ENCODE measurements at places on chromosomes 1 and 21.

- no peak for DNase-seq
These were observed 1652.2 kb downstream of the BRINP3 start for GRCh38 chr1:188825471-188825870.

DNA sequence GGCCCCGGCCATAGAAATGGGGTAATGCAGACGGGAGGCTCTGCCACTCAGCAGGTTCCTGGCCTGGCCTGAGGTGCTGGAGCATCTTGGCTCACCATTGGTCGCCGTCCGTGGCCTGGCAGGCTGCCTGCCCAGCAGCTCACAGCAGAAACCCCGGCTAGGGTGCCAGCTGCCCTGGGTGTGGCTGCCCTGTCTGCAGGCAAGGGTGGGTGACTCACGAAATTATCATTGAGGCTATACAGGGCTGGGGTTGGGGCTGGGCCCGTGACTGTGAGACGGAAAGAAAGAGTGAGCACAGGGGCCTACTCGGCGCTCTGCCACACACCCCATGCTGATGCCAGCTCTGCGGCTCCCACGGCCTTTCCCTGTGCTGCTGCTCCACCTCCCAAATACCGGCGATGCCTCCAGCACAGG, 8.0 kb upstream of the PKP1 start:
- no peak for DNase-seq

GRCh38 chr1:106498238-106498637, 558.2 kb upstream of the PRMT6 start:
- DNase-seq: no peak

DNA sequence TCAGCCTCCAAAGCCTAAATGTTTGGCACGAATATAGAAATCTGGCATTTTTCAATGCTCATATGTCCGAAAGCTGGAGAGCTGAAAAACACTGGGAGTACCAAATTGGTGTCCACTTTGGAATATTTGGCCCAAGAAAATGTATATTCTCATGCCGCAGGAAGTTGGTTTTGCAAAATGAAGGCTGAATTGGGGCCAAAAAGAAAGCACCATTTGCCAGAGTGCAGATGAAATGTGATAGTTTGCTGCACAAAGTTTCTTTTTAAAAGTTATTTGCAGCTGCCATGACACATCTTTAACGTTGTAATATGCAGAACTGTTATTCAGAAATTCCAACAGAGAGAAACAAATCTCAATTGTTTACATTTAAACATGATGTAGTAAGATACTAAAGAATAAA, 124.2 kb upstream of the LYPLAL1 start:
- no peak for DNase-seq

- DNase-seq: no peak
These were observed 68.1 kb downstream of the RHOU start for GRCh38 chr1:228803421-228803820.

DNA sequence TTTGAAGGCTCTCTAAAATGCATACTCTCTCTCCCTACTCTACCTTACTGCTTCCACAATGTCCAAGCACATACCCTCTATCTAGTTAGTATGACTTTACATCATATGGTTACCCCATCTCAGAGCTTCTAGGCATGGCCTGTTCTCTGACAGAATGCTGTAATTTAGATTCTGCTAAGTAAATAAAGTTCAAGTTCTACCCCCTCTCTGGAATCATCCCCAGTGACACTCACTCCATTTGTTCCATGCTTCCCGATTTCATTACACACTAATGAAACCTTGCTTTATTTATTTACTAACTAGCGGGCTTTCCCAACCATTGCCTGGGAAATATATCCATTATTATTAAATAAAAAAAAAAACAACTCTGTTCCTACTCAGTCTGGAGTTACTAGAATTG, 7.3 kb downstream of the CRYZL1 start:
- DNase-seq: no peak

DNA sequence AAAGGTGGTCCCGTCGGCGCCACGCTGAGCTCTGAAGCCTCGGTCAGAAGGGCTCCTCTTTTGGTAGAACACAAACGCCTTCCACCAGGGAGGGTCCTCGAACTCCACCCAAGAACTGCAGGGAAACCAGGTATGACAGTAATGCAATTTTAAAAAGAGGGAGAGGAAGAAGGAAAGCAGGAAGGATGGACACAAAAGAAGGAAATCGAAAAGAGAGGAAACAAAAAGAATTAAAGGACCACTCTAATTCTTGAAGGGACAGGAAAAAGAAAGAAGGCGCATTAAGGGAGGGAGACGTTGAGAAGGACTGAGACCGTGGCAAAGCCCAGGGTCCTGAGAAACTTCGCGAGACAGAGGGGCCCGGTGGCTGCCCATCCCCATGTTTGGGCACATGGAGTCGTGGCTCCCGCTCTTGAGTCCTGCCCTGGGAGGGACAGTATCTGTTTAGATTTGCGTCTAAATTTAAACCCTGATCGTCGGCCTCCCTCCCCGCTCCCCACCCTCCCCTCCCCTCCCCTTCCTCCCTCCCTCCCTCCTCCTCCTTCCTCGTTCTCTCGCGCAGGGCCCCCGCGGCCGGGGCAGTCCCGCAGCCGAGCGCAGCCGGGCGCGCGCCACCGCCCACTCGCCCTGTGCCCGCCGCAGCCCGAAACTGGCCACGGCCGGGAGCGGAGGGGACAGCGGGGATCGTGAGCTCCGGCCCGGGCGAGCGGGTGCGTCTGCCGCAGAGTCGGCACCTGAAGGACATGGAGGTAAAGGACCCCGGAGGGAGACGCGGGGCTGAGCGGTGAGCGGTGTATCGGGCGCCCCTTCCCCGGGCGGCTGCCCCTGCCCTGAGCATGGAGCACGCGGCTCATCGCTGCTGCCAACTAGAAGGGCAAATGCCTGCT, at the start of gene RCSD1:
Gene RCSD1 (plus strand): TSS at position 552 of the 887 bp plus-strand sequence. CDS start 192 bp downstream, at position 744.
- DNase-seq: no peak

GRCh38 chr1:1287288-1288110, 7.3 kb downstream of the SCNN1D start:
- no peak for DNase-seq

DNA sequence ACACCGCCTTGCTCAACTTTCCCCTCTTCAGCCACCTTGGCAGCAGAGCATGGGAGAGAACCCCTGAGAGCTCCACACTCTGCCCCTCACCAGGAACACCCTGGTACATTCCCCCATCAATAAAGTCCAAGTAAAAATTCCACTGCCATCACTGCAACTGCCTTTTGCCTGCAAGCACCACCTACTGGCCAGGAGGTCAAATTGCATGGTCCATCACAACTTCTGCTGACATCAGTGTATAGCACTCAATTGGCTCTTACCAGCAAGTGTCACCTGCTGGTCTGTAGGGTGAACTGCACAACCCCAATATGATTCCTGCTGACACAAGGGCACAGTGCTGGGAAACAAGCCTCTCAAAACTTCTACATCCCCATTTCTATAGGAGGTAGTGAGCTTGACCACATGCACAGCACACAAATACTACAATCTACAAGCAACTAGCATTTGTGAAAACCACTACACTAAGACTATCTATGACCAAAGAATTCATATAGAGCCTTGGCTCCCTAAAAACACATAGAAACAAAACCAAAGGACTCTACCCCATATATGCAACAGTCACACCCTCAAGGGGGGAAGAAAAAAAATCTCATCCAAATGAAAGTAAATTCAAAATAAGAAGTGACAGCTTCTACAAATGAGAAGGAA, 69.2 kb downstream of the FASLG start:
- DNase-seq: no peak

GRCh38 chr1:244862354-244862698, 2.0 kb downstream of the HNRNPU start:
- DNase-seq: no peak

- DNase-seq: no peak
These were observed 17.7 kb upstream of the HMGN1 start for GRCh38 chr21:39366563-39366962.

DNA sequence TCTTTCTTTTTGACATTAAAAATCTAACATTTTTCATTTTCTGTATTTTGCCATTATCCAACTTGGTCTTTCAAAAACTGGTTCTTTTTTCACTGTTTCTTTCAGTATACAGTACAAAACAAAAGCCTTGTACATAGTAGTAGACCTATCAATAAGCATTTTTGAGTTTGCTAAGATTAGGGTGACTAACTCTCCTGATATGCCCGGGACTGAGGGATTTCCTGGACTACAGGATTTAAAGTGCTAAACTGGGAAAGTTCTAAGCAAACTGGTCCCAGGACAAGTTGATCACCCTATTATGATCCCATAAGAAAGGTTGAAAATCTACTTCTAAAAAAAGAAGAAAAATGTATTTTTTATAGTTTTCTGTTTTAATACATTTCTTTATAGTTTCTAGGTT, 120.9 kb downstream of the USP25 start:
- no peak for DNase-seq

GRCh38 chr1:14815175-14815877, 216.8 kb downstream of the KAZN start:
- DNase-seq: no peak

- DNase-seq: no peak
These were observed 1.6 kb downstream of the DDI2 start for GRCh38 chr1:15618655-15619525.

DNA sequence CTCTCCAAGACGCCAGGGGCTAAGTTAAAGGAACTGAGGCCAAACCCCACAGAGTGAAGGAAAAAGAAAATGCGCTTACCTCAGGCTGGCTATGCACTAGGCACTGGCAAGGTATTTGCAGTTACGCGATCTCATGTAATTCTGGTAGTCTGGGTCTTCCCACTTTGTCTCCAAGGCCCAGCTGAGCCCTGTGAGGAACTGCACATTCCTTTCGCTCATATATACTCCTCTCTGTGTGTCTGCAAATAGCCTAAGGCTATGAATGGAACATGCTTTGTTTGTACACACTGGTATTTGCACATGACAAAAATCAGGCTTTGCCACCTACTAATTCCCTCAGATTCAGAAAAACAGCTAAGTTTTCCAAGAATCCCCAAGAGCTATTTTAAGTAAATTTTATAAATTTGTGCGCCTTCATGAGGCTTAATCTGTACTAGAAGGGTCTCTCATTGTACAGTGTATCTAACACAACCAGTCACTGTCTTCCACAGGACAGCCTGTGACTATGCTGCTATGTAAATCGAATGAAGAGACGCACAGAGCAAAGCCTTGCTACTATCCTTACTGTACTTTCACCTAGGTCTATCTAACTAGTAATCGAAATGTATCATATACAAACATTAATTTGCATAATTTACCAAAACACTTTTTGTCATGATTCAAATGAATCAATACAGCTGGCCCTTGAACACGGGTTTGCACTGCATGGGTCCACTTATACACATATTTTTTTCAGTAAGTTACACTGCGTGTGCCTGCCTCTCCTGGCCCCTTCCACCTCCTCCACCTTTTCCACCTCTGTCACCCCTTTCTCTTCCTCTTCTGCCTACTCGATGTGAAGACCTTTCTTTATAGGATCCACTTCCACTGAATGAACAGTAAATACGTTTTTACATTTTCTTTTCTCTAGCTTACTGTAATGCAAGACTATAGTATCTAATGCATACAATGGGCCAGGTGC, 87.0 kb downstream of the SIPA1L2 start:
- DNase-seq: no peak

GRCh38 chr1:235873045-235873444, 6.3 kb upstream of the LYST start:
- no peak for DNase-seq

- no peak for DNase-seq
These were observed 199.2 kb downstream of the S1PR1 start for GRCh38 chr1:101435831-101436511.

GRCh38 chr1:229310833-229311232, 32.0 kb downstream of the CCSAP start:
- DNase-seq: no peak

DNA sequence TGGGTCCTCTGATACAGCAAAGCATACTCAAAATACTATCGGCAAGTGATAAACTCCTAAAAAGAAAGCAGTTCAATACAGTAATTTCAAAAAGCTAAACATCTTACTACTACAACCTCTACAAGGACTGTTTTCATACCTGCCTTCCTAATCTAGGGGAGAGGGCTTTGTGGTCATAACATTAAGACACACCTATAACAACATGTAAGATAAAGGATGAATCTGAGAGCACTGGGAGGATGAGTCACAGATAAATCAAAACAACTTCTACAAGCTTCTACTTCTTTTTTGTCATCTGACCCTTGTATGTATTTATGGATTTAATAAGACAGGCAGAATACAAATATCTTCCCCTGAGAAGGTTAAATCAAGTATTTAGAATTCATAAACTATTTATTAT, 40.0 kb downstream of the LTN1 start:
- DNase-seq: no peak

GRCh38 chr1:193549081-193549480, 362.7 kb upstream of the B3GALT2 start:
- DNase-seq: no peak
